Activated gamma-delta T cell treated with Interleukin-2 at 50 U/mL for 16 hours (primary cell): ENCODE measurements at places on chromosomes 2 and 18.

DNA sequence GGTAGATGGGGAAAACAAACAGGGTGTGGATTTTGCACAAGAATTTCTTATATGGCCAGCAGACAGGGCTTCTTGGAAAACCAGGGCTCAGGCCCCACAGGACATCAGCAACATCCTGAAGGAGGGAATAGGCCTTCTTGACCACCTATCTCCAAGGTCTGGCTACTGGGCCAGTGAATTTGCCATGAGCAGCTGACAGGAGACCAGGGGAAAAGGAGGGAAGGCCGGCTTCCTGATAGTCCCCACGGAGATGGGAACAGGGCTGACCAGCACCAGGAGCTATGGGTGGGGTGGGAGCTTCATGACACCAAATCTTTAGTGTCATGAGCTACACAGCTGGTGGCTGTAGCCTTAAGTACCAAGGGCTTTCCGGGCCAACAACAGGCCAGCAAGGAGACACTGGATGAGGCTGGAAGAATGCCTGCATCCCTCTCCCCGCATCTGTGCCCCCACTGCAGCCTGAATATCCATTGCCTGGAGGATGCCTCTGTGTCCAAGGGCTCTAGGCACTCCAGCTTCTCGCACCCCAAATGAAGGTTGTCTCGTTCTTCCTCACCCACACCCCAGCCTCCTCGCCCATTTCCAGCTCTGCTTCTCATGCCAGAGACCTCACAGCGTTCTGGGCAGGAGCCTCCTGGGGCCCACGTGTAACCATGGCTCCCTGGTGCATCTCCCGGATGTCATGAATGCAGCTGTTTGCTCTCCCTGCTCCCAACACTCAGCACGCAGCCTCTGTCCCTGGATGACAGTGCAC is 74.8 kb downstream of the EMX1 start:
- no peak for DNase-seq

DNA sequence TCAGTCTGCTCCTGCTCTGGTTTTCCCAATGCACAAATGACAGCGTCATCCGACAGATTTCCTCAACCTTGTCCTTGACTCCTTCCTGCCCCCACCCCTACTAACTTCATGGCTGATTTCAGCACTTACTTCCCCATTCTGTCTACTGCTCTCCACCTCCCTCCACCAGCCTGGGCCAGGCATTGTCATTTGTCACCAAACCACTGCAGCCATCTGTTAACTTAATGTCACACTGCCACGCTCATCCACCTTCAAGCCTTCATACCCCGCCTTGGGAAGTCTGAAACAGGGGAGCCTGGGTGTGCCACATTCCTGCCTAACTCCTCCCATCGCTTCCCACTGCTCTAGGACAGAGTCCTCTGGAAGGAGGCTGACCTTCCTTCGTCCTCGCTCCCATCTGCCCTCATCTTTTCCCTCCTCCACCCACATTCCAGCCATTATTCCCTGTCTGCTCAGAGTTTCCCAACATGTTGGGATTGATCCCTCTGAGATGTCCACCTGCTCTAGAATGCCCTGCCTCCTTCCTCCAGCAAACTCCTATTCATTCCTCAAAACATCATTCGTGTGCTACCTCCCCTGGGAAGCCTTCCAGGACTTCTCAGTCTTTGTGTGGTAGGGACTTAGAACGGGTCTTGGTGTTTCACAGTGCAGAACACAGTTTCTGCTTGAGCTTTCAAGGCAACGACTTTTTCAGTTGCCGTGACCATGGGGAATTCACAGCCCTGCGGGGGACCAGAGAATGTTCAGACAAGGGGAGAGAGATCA is 42.2 kb upstream of the SMAD7 start:
- no peak for DNase-seq

DNA sequence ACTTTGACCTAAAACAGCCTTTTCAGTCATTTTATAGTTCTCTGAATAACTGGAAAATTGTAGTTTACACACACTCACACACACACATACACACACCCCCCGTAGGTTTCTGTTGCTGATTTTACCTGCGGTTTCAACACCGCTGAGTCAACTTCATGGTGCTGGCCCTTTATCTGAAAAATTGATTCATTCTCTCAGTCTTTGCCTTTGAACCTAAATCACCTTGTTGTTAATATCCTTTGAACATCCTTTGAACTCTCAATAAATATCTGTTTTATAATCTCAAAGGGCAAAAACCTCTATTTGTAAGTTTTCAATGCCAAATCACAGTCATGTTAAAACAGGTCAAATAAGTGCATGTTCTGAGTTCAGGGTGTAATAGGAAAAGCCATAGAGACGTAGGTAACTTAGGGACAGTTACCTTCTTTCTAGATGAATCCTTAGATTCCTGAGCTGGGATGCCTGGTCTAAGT is 109.0 kb upstream of the BZW1 start:
- peak; percentile 61 for DNase-seq

GRCh38 chr2:192539306-192539705 is 344.6 kb upstream of the TMEFF2 start:
- DNase-seq: no peak

- no peak for DNase-seq
These were observed 66.4 kb downstream of the LINC00305 start for GRCh38 chr18:64082513-64082912.

DNA sequence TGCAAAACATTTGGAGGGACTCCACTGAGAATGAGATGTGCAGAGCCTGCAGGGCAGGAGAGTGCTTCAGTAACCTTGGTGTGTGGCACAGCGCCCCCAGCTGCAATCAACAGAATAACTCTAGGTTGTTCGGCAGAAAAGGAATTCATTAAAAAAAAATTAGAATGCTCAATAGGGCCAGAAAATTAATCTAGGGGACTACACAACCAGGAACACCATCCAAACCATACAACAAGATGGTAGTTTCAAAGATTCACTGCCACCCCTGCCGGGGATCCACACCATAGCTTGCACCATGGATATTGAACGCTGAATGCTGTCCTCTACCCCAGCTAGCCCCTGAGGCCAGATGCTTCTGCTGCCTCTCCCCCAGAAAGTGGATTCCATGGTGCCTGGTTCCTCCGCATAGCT is 50.1 kb downstream of the THUMPD2 start:
- DNase-seq: no peak

DNA sequence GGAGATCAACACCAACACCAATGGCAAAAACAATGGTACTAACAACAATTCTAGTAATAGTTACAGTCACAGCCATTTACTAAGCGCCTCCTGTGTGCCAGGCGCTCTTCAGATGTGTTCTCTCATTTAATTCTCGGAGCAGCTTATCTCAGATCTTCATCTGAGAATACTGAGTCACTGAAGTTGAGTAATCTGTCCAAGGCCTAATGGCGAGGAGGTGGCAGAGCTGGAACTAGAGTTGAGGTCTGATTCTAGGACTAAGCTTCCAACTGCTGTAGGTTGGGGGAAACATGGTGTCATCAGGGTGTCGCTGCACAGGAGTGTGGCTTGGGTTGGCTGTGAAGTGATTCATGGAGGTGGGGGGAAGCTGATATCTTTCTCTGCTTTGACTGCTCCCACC is 156.1 kb downstream of the DYSF start:
- DNase-seq: no peak
